ENCODE measurements at places on chromosomes 2 and 18.

- no peak for DNase-seq
Observed at GRCh38 chr18:65477455-65477854, 273.4 kb upstream of the CDH7 start.

DNA sequence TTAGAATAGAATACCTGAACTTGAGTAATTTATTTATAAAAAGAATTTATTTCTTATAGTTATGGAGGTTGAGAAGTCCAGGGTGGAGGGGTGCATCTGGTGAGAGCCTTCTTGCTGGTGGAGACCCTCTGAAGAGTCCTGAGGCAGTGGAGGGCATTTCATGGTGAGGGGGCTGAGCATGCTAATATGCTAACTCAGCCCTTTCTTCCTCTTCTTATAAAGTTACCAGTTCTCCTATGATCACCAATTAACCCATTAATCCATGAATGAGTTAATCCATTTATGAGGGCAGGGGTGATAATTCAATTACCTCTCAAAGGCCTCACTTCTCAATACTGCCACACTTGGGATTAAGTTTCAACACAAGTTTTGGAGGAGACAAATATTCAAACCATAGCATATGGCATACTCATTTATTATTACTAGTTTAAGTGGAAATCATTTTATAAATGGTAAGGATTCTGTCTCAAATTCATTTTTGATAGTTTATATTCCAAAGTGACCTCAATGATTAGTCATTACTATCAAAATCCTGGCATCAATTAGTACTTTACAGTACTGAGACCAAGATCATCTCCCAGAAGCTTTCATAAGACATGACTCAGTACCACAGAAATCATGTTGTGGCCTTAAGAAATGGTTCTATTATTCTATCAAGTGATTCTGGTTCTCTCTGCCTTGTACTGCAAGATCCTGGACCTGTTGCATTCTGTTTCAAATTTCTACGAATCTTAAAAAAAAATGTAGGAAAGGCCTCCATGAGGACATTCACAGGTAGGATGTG, 5.5 kb downstream of the ZNF396 start:
- DNase-seq = no peak

GRCh38 chr2:202679980-202680379, 45.2 kb downstream of the FAM117B start:
- DNase-seq = peak; percentile 19

DNA sequence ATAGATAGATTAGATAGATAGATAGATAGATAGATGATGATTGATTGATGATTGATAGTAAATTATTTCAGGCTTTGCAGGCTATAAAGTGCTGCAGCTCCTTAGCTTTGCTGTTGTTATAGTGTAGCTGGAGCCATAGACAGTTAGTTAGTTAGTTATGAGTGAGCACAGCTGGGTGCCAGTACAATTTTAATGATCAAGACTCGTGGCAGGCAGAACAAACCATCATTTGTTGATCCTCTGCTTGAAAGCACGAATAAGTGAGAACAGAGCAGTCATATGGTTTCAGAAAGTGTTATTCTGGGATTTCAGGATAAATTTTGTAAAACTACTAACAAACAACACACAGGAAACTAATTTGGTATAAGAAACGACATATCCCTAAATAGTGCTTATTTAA, 53.9 kb downstream of the THOC1 start:
- DNase-seq = no peak

- no peak for DNase-seq
Observed at GRCh38 chr18:41771973-41772372, 183.1 kb upstream of the PIK3C3 start.

DNA sequence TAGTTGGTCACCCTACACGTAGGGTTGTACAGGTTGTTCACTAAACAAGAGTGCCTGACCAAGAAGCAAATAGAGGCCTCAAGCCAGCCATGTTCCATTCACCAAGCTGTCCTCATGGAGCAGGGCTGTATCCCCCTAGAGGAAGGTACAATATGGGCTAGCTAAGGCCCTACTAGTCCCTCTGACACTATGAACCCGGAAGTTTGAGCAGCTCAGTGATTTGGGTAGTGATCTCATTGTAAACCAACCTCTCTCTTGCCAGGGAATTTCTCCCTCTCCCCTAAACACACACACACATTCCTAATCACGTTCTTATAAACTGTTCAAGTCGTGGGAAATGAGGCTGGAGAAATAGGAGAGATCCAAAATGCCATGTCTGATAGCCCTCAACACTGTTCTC, 6.7 kb upstream of the CYS1 start:
- DNase-seq = no peak

GRCh38 chr2:98748292-98749065, 17.5 kb upstream of the MGAT4A start:
- DNase-seq = no peak

GRCh38 chr2:164706522-164706921, 85.2 kb upstream of the GRB14 start:
- no peak for DNase-seq

GRCh38 chr18:3624935-3625741, 175.2 kb downstream of the TGIF1 start:
- DNase-seq = peak; percentile 23
